ENCODE measurements at places on chromosomes 16 and 17.

DNA sequence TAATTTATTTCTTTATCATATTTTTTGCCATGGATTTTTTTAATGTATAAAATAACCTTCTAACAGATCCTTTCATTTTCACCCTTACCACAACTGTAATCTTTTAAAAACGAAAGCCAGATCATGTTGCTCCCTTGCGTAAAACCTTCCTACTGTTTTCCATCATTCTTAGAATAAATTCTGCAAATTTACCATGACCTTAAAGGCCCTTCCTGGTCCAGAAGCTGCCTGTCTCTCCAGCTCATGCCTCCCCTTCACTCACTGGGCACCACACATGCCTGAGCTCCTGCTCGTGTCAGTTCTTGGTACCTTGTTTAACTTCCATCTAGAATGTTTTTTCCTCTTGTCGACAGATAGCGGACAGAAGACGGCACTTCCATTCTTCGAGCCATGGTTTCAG is 245.0 kb upstream of the CDH5 start:
- DNase-seq = no peak

GRCh38 chr16:86755571-86756006 is 177.2 kb downstream of the FOXL1 start:
- no peak for DNase-seq

- no peak for DNase-seq
Observed at GRCh38 chr16:11819798-11820197, 22.7 kb upstream of the ZC3H7A start.

- DNase-seq = no peak
Observed at GRCh38 chr17:34246446-34246845, 8.6 kb upstream of the CCL2 start.

DNA sequence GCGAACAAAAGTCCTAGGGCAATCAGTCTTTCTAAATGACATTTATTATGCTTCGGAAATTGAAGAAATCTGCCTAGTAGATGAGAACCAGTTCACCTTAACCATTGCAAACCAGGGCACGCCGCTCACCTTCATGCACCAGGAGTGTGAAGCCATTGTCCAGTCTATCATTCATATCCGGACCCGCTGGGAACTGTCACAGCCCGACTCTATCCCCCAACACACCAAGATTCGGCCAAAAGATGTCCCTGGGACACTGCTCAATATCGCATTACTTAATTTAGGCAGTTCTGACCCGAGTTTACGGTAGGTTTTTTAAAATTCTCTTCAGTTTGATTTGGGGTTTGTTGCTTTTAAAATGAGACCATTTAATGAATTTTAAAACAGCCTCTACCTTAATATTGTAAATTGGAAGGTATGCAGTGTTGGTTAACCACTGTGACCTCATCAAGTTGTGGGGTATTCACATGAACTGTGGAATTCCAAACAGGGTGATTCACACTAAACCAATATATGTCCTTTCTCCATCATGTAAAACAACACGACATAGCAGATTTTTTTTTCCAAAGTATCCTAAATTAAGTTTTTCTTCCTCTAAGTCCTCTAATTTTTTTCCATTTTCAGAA is 6.2 kb upstream of the EVI2A start:
- DNase-seq = no peak

- DNase-seq = no peak
Observed at GRCh38 chr17:40038882-40039513, 15.2 kb downstream of the MED24 start.

GRCh38 chr17:44733753-44734152 is 25.0 kb upstream of the ADAM11 start:
- no peak for DNase-seq

DNA sequence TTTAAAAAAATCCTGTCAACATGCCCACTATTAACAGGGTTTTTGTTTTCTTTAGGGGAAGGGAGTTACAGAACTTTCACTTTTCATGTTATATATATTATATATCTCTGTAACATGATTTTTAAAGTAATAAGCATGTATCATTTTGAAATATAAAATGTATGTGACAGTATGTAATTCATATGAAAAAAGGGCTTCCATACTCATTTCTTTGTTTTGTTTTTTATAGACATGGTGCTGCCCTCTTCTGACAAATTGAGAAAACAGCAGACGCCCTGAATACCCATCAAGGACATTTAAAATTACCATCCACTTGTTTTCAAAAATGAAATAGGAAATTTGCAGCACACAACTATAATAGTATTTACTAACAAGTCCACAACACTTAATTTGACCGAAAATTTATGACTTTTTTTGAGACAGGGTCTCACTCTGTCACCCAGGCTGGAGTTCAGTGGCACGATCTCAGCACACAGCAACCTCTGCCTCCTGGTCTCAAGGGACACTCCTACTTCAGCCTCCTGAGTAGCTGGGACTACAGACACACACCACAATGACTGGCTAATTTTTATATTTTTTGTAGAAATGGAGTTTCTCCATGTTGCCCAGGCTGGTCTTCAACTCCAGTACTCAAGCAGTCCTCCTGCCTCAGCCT is 30.4 kb downstream of the CFDP1 start:
- no peak for DNase-seq

DNA sequence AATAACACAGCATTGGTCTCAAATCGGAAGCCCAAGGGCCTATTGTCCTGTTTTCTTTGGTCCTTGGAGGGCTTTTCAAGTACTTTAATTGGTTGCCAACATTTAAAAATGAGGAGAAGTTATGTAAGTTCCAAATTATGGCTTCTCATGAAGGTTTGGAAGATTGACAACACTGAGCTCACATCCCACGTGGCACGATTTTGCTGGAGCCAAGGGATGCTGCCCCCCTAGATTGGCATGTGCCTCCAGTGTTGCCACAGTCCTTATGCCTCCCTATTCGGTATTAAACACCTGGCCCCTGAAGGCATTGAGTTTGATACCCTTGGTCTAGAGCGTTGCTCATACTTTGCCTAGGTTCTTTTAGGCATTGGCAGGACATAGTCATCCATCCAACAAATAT is 108.0 kb downstream of the ZNF18 start:
- no peak for DNase-seq

- no peak for DNase-seq
Observed at GRCh38 chr17:27840688-27841087, 40.4 kb upstream of the NOS2 start.

DNA sequence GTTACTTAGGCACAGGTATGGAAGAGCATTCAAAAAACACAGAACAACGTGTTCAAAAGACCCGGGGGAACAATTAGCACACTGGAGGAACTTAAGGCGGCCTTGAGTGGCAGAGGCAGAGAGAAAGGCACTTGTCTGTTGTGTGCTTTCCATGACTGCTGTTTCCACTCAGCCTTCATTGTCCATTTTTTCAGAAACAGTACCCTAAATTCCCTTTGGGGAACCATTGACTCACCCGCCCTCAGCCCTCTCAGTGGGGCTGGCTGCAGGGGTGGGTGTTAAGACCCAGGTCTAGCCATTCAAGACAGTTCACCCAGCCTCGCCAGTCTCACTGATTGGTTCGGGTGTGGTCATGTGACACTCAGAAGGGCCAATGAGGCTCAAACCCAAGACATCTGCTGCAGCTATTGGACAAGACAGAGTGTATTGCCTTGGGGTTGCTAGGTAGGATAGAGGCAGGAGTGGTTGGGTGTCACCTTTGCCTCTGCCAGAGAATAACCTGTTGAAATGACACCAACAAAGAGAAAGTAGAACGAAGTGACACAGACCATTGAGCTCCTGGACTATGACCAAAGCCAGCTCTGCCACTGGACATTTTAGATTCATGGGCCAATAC is 19.6 kb upstream of the CEP20 start:
- no peak for DNase-seq

DNA sequence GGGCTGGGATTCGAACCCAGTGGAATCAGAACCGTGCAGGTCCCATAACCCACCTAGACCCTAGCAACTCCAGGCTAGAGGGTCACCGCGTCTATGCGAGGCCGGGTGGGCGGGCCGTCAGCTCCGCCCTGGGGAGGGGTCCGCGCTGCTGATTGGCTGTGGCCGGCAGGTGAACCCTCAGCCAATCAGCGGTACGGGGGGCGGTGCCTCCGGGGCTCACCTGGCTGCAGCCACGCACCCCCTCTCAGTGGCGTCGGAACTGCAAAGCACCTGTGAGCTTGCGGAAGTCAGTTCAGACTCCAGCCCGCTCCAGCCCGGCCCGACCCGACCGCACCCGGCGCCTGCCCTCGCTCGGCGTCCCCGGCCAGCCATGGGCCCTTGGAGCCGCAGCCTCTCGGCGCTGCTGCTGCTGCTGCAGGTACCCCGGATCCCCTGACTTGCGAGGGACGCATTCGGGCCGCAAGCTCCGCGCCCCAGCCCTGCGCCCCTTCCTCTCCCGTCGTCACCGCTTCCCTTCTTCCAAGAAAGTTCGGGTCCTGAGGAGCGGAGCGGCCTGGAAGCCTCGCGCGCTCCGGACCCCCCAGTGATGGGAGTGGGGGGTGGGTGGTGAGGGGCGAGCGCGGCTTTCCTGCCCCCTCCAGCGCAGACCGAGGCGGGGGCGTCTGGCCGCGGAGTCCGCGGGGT is at the start of gene CDH1:
Gene CDH1, plus strand, starts transcription at position 247 of the 684 bp plus-strand sequence. Its CDS starts 124 bp downstream, at position 371.
- no peak for DNase-seq

GRCh38 chr16:51418258-51418657 is 267.2 kb upstream of the SALL1 start:
- DNase-seq = no peak
